ENCODE measurements at places on chromosomes 1 and 21. TPM values are rescaled to one million over a fixed set of nuclear protein-coding genes. Genes with fewer than 3 reads are reported as not detected.

INAVA gene
- polyA plus RNA-seq: 0.70 TPM

ST6GALNAC5 gene
- polyA plus RNA-seq: not detected

TTC3 gene
- 36.4 TPM for polyA plus RNA-seq

LRRC39 gene
- polyA plus RNA-seq: 0.13 TPM

NES gene
- polyA plus RNA-seq: not detected

LGR6 gene
- 0.16 TPM for polyA plus RNA-seq

OR2L5 gene
- polyA plus RNA-seq: not detected

OR2T2 gene
- polyA plus RNA-seq: not detected

GBP5 gene
- 124 TPM for polyA plus RNA-seq

GJA4 gene
- not detected for polyA plus RNA-seq

CLDN19 gene
- not detected for polyA plus RNA-seq

ZFP69B gene
- 2.1 TPM for polyA plus RNA-seq

PIGV gene
- polyA plus RNA-seq: 13.2 TPM

LRRC38 gene
- not detected for polyA plus RNA-seq

TEKT2 gene
- polyA plus RNA-seq: not detected

ASPM gene
- 0.01 TPM for polyA plus RNA-seq

TDRKH gene
- polyA plus RNA-seq: 18.8 TPM

TAS1R1 gene
- not detected for polyA plus RNA-seq

DPYD gene
- 58.4 TPM for polyA plus RNA-seq

TADA1 gene
- 18.0 TPM for polyA plus RNA-seq

FAM72D gene
- polyA plus RNA-seq: not detected

CAPN2 gene
- polyA plus RNA-seq: 231 TPM

LHX8 gene
- not detected for polyA plus RNA-seq

VASH2 gene
- polyA plus RNA-seq: 0.11 TPM

SMCP gene
- not detected for polyA plus RNA-seq

TRIM45 gene
- not detected for polyA plus RNA-seq

FABP3 gene
- not detected for polyA plus RNA-seq

C8B gene
- not detected for polyA plus RNA-seq

RYR2 gene
- not detected for polyA plus RNA-seq

HTR1D gene
- not detected for polyA plus RNA-seq

LRRC71 gene
- polyA plus RNA-seq: not detected

DEPDC1 gene
- not detected for polyA plus RNA-seq

FAM177B gene
- polyA plus RNA-seq: 0.30 TPM

CR1 gene
- 9.3 TPM for polyA plus RNA-seq

HOOK1 gene
- 9.9 TPM for polyA plus RNA-seq

CLDN8 gene
- polyA plus RNA-seq: not detected

LCE1D gene
- polyA plus RNA-seq: not detected

LCE1E gene
- polyA plus RNA-seq: not detected

BARHL2 gene
- polyA plus RNA-seq: not detected

OR10Z1 gene
- polyA plus RNA-seq: not detected

PLA2G2A gene
- polyA plus RNA-seq: not detected

CMPK1 gene
- 216 TPM for polyA plus RNA-seq

Measured in CD4-positive, alpha-beta memory T cell (primary cell).